ENCODE measurements at places on chromosomes 1 and 21. TPM values are rescaled to one million over a fixed set of nuclear protein-coding genes. Genes with fewer than 3 reads are reported as not detected.

The SLC1A7 gene
- total RNA-seq = not detected

- ATAC-seq = no peak
Observed at GRCh38 chr1:192158181-192158580, at the start of gene RGS18. TSS of gene RGS18 (plus strand) at chr1:192158462. CDS start at chr1:192158638, 176 bp downstream.

The CRABP2 gene
- 1,373 TPM for total RNA-seq

- ATAC-seq = no peak
Observed at GRCh38 chr1:192513697-192514096, 61.9 kb upstream of the RGS1 start.

- no peak for ATAC-seq
Observed at GRCh38 chr1:125065821-125066180, 3881.0 kb downstream of the SRGAP2C start.

Data from esophagus mucosa (tissue), 1 donor.